Peyer's patch (tissue), 4 donors: ENCODE measurements at places on chromosomes 3 and 15. TPM values are rescaled to one million over a fixed set of nuclear protein-coding genes. Genes with fewer than 3 reads are reported as not detected.

Gene AMT
- total RNA-seq, result 13.3 TPM

Gene CTXND1
- total RNA-seq, result 5.0 TPM

Gene RYR3
- total RNA-seq, result 2.8 TPM

Gene ZDHHC23
- 15.7 TPM for total RNA-seq

Gene CFAP44
- total RNA-seq, result 12.8 TPM

Gene TGM4
- not detected for total RNA-seq

Gene CLDN18
- not detected for total RNA-seq

Gene EPM2AIP1
- 12.4 TPM for total RNA-seq

Gene IMPG2
- 0.38 TPM for total RNA-seq

GRCh38 chr3:58688574-58688973, 22.0 kb upstream of the FAM3D start:
- no peak for DNase-seq

DNA sequence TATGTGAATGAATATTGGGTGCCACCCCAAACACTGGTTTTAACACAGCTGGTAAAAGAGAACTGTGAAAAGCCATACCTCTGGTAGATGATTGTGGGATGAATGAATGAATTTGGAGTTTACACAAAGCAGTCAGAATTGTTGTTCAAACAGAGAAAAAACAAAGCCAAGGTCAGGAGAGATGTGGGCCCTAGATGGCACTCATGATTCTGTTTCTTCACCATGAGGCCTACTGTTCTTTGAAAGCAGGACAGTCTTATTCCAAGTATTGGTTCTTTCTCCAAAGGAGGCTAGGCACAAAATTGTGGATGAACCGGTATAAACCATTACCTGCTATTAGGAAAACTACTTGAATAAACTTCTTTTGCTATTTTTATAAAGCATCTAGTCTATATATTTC, 97.6 kb downstream of the SAMMSON start:
- no peak for DNase-seq

DNA sequence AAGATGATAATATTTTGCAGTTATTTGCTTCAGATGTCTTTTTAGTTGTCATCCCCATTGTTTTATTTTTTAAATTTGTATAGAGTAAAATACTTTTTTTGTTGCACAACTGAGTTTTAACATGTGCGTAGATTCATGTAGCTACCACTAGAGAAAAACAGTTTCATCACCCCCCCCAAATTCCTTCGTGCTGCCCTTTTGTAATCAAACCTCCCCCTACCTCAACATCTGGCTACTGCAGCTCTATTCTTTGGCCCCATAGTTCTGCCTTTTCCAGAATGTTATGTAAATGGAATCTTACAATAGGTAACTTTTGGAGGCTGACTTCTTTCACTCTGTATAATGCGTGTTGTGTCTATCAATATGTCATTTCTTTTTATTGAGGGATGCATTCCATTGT, 232.0 kb upstream of the RASGRP1 start:
- no peak for DNase-seq

GRCh38 chr15:91926908-91927270, 73.4 kb downstream of the SLCO3A1 start:
- no peak for DNase-seq

- DNase-seq, result no peak
Measured at GRCh38 chr15:81480645-81481053, 106.6 kb upstream of the TMC3 start.

DNA sequence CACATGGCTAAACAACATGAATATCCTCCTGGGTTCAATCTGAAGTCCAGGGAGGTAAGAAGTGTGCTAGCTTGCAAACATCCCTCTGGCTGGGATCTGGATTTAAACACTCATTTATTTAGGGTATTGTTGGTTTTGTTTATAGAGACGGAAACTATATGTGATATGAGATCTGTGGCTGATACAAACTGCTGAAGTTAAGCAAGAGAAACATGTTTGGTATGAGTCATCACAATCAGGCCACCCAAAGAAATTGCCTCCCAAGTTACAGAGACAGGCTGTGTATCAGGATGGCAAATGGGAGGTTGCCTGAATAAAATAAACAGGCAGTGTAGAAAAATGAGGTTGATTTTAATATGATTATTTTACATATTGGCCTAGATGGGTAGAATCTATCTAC, 562.1 kb downstream of the IGSF11 start:
- no peak for DNase-seq

GRCh38 chr3:173354124-173354523, 43.4 kb upstream of the NLGN1 start:
- no peak for DNase-seq

- no peak for DNase-seq
Measured at GRCh38 chr3:18149386-18149785, 275.8 kb downstream of the SATB1 start.

DNA sequence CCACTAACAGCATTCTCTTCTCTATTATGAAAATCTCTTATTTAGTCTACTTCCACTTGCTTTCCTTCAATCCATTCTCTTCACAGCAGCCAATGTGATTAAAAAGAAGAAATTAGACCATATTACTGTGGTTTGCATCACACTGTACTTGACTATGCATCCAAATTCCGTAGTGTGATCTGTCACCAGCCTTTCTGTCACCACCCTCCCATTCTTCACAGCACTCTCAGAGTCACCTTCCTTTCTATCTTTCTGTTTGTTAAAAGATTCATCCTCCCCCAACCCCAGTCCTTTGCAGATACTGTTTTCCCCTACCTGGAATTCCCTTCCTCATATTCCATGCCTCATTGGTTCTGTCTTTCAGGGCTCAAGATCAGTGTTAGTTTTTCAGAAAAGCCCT, 55.0 kb upstream of the ABHD10 start:
- no peak for DNase-seq

- no peak for DNase-seq
Measured at GRCh38 chr3:53862241-53862640, 15.9 kb downstream of the IL17RB start.

- no peak for DNase-seq
Measured at GRCh38 chr3:189849262-189849661, 218.1 kb downstream of the TP63 start.

- DNase-seq, result no peak
Measured at GRCh38 chr3:146953511-146953981, 348.4 kb upstream of the PLSCR5 start.

DNA sequence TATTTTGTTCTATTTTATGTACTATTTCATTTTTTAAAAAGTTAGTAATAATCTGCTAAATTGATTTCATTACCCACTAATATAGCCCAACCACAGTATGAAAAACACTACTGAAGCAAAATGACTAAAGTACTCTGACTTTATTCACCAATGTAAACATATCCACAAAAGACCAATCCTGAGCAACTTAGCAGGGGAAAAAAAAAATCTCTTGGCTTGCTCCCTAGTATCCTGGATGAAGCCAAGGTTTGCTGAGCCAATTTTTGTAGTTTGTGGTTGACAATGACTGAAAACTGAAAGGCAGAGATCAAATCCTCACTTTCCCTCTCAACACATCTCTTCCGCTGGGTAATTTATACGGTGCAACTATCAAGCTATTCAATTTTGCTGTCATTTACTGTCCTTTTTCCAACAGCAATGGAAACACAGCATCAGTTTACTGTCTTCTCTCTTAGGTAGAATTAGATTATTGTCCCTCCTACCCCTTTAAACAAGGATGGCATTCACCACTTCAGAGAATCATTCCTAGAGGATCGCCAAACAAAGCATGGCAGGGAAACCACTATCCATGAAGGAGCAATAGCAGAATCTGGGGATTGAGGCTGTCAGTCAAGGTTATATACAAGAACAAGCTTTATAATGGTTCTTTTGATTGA, 149.7 kb downstream of the THRB start:
- no peak for DNase-seq

- DNase-seq, result no peak
Measured at GRCh38 chr3:161266731-161267150, 45.6 kb downstream of the NMD3 start.

- no peak for DNase-seq
Measured at GRCh38 chr15:83462953-83463433, 15.9 kb downstream of the SH3GL3 start.

DNA sequence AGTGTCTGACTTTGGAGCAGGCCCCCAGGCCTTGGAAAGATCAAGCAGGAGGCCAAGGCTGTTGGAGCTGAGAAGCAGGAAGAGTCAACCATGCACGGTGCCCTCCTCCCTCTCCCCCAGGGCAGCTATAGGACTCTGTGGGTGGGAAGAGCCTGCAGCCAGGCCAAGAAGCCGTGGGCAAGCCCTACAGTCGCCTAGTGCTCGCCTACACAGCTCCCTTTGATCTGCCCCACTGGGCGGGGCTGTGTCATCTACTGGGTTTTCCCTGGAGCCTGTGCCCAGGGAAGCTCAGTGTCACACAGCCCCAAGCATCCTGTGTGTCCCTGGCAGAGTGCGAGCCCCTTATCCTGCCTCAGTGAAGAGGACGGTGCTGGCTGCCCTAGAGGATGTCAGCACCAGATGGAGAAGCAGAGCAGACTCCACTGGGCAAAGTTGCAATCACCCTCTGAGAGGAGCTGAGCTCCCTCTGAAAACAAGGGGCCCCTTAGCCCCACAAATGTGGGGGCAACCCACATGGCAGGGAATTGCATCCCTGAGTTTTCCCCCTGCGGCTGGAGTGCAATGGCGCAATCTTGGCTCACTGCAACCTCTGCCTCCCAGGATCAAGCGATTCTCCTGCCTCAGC, 72.2 kb downstream of the KLF13 start:
- DNase-seq, result peak; percentile 74

DNA sequence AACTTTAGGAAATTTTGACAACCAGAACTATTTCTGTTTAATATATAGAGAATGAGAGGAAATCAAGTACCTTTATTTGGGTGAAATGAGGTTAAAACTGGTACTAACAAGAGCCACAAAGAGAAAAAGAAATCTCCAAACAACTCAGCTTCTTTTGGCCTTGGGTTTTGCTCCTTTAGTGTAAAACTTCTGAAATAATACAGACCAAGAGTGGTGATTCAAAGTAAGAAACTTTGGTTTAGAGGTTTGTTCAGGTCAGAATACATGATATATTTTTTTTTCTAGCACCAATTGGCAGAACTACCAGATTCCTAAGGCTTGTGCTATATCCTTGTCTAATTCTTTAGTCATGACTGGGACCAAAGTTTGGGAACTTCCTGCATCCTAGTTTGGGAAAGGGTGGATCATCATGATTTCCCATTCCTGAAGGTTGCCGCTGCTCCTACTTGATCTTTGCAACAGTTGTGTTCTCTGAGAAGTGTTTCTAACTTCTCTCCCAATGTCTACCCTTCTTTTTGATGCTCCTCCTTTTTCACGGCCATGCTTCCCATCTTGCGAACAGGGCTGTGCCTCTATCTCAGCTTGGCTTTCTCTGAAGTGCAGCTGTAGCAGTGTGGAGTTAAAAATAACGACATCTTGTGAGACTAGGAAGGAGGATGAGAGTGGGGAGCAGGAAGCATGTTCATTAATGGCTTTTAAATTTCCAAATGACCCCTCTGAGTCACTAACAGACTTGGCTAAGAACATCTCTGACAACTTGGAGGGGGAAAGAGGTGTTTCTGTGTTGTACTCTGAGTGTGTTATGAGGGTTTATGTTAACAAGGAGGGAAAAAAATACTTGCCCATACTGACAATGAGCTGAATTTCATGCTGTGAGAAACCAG, 87.7 kb downstream of the KCNAB1 start:
- no peak for DNase-seq

- no peak for DNase-seq
Measured at GRCh38 chr3:125587039-125587648, 8.2 kb downstream of the OSBPL11 start.

GRCh38 chr15:29727871-29728270, 94.4 kb downstream of the TJP1 start:
- DNase-seq, result no peak

DNA sequence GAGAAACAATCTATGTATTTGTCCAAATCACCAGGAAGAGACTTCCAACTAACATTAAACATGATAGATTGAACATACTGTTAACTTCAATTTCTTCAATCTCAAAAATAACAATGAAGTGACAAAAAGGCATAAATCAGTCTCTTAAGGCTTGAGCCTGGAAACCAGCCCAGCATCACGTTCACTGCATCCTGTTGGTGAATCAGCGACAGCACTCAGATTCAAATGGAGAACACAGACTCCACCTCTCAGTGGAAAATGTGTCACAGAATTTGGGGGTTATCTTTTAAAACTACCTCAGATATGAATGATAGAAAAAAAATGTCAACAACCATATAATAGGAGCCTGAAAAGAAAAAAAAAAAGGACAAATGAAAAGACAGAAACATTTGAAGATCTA, 212.0 kb downstream of the MINAR1 start:
- no peak for DNase-seq

DNA sequence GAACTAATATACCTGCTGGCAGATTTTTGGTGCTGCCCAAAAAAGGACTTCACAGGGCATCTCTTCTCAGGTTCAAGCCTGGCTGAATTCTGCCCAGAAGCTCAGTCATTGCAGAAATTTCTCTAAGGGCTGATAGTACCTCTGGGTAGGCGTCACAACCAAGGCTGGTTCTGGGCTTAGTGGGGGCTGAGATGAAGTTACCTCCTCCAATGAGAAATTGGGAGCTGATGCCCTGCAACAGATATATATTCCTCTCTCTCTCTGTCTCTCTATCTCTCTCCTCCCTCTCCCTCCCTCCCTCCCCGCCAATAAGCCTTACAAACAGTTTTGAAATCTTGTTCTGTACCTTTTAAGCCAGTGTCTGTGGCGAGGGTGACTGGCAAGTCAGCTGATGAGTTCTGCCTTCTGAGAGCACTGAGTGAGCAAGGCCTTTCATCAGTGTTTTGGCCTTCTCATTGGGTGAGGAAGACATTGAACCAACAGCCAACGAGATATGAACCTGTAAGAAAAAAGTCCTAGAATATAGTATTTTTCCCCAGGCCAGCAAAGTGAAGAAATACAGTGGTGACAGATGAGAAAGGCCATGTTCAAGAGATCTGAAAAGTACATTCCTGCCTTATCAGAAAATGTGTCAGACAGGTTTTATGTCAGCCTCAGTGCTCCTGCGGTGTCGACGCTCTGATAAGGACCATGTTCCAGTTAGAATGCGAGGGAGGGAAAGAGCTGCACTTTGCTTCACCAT, 45.5 kb downstream of the TMEM39A start:
- no peak for DNase-seq

GRCh38 chr3:179181021-179181472, 32.9 kb downstream of the PIK3CA start:
- no peak for DNase-seq

DNA sequence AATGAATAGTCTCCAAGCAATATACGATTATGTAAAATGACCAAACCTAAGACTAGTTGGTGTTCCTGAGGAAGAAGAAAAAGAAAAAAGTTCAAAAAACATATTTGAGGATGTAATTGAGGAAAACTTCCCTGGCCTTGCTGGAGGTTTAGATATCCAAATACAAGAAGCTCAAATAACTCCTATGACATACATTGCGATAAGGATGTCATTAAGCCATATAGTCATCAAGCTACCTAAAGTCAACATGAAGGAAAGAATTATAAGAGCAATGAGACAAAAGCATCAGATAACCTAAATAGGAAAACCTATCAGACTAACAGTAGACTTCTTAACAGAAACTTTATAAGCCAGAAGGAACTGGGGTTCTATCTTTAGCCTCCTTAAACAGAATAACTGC, 231.1 kb downstream of the TUSC7 start:
- no peak for DNase-seq

- no peak for DNase-seq
Measured at GRCh38 chr3:3771567-3771966, 27.7 kb upstream of the LRRN1 start.
